Activated CD4-positive, alpha-beta T cell treated with anti-CD3 and anti-CD28 coated beads, Interleukin-2, amount 10 ng/mL, durations not matched to agents 24 days and 14 days (primary cell): ENCODE measurements at places on chromosomes 3 and 15.

- H3K27ac ChIP-seq: no peak overlapping the region
- no peak for DNase-seq
- H3K4me1 ChIP-seq: no peaks in the 10 kb centered on the region
- no peaks in the 10 kb centered on the region for H3K36me3 ChIP-seq
- H3K4me3 ChIP-seq: no peak overlapping the region
Observed at GRCh38 chr3:104952146-104952972, 414.4 kb upstream of the ALCAM start.

DNA sequence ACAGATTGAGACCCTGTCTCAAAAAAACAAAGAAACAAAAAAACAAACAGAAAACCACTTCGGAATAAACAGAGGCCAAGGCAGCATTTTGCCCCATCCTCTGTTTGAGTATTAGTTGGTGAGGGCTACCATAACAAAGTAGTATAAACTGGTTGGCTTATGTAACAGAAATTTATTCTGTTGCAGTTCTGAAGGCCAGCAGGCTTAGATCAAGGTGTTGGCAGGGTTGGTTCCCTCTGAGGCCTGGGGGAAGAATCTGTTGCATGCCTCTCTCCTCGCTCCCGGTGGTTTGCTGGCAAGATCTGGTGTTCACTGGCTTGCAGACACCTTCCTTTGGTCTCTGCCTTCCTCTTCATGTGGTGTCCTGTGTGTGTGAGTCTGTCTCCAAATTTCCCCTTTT, 261.6 kb downstream of the PDZRN3 start:
- H3K4me3 ChIP-seq: no peak overlapping the region
- no peak overlapping the region for H3K27ac ChIP-seq
- no peaks in the 10 kb centered on the region for H3K36me3 ChIP-seq
- no peaks in the 10 kb centered on the region for H3K4me1 ChIP-seq

- no peak for DNase-seq
- H3K36me3 ChIP-seq: peaks cover 9% of the 10 kb centered on the region
- no peaks in the 10 kb centered on the region for H3K27me3 ChIP-seq
- no peak overlapping the region for H3K27ac ChIP-seq
Observed at GRCh38 chr3:11381141-11381540, 108.9 kb downstream of the ATG7 start.

GRCh38 chr3:33901862-33902563, 103.6 kb downstream of the PDCD6IP start:
- H3K27me3 ChIP-seq: no peaks in the 10 kb centered on the region
- H3K4me1 ChIP-seq: no peaks in the 10 kb centered on the region
- no peak overlapping the region for H3K27ac ChIP-seq
- DNase-seq: no peak
- H3K4me3 ChIP-seq: no peak overlapping the region
- H3K36me3 ChIP-seq: no peaks in the 10 kb centered on the region

DNA sequence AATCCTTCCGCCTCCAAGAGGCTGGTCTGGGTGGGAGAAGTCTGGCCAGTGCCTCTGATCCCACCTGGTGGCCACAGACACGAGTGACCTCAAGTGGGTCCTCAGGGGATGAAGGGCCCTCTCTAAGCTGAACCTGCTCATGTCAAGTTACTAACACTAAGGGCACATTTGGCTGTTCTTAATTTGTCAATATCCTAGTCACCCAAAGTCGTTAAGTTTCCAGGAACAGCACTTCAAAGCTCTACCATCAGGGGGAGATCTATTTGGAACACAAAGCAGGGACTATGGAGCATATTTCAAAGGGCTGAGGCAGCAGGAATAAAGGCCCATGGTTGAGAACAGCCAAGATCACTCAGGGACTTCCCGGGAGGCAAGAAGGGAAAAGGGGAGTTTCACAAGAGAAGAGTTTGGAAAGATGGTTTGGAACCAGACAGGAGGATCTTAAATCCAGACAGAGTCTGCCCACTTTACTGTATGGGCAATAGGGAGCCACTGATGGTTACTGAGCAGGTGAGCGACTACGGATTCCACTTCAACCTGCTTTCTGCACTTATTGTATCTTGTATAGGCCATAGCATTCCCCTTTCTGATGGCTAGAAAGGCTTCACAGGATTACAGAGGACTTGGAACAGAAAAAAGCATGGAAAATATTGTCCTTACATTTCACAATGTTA, 13.7 kb downstream of the OXTR start:
- no peak overlapping the region for H3K27ac ChIP-seq
- DNase-seq: no peak
- no peaks in the 10 kb centered on the region for H3K4me1 ChIP-seq

- H3K27me3 ChIP-seq: no peaks in the 10 kb centered on the region
- no peaks in the 10 kb centered on the region for H3K4me1 ChIP-seq
- no peak overlapping the region for H3K4me3 ChIP-seq
- no peaks in the 10 kb centered on the region for H3K36me3 ChIP-seq
- no peak overlapping the region for H3K27ac ChIP-seq
Observed at GRCh38 chr3:28376424-28376823, 27.8 kb upstream of the AZI2 start.

GRCh38 chr15:97691799-97692198, 268.7 kb upstream of the ARRDC4 start:
- H3K27me3 ChIP-seq: no peaks in the 10 kb centered on the region
- no peak overlapping the region for H3K27ac ChIP-seq
- no peaks in the 10 kb centered on the region for H3K36me3 ChIP-seq
- H3K4me3 ChIP-seq: no peak overlapping the region
- DNase-seq: no peak

- no peak for DNase-seq
- no peak overlapping the region for H3K27ac ChIP-seq
Observed at GRCh38 chr15:81256916-81257315, 60.2 kb downstream of the IL16 start.

DNA sequence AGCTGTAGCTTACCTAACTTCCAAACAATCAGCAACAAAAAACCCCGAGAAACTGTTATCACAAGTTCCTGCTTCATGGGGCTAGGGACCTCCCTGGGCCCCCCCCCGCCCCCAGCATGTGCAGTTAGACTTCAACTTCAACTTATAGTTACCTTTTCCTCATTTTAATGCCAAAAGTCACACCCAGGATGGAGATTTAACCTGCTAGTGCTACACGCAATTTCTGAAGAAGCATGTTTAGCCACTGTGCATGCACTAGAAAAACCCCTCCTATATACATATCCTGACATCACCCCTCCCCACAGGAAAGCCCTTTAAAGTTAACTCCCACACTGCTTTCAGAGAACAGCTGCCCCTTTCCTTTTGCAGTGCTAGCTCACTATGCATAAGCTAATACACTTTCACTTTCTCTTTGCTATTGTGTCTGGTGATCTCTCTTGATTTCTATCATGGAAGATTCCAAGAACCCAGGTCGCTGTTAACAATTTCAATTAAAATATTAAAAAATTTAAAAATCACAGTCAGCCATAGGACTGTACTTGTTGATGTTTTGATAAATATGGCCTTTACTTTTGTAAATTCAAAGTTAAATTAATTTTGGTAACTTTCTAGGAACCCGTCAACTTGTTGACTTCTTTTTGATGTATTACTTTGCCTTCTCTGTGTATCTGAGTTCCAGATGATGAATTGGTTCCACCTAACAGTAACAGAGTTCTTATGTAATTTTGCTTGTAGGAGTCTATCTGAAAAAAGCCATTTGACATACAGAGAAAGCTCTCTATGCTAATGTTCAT, 75.2 kb upstream of the ACAD9 start:
- H3K27ac ChIP-seq: peak overlapping the region; percentile 98
- peak; percentile 93 for DNase-seq

DNA sequence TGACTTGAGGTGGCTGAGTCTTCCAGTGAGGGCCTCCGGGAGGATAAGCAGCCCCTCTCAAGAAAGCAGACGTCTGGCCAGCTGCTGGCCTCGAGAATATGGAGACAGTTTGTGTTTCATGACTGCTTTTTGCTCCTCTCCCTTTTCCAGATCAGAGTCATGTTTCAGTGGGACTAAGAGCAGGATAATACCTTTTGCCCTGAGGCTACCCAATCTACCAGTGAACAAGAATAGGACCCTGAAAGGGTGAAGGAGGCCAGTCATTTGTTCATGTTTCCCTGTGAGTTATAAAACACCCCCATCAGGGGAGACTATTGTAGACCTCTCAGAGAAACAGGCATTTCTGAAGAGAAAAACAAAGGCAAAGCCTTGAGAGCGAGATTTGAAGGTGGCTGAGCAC, 137.4 kb downstream of the RYR3 start:
- H3K27ac ChIP-seq: no peak overlapping the region
- no peaks in the 10 kb centered on the region for H3K4me1 ChIP-seq
- DNase-seq: no peak
- H3K4me3 ChIP-seq: no peak overlapping the region
- peaks cover 11% of the 10 kb centered on the region for H3K27me3 ChIP-seq

GRCh38 chr3:103516950-103517349, 1082.1 kb downstream of the ZPLD1 start:
- no peak for DNase-seq
- no peak overlapping the region for H3K27ac ChIP-seq
- no peaks in the 10 kb centered on the region for H3K36me3 ChIP-seq

- H3K27ac ChIP-seq: no peak overlapping the region
- peaks cover 16% of the 10 kb centered on the region for H3K27me3 ChIP-seq
- no peaks in the 10 kb centered on the region for H3K36me3 ChIP-seq
- DNase-seq: no peak
Observed at GRCh38 chr15:50860824-50861223, 47.7 kb upstream of the AP4E1 start.
